ENCODE measurements at places on chromosomes 5 and 9. TPM values are rescaled to one million over a fixed set of nuclear protein-coding genes. Genes with fewer than 3 reads are reported as not detected.

Gene OR1L8
- total RNA-seq = not detected

Gene PRKACG
- total RNA-seq = not detected

Gene PTBP3
- 19.4 TPM for total RNA-seq

DNA sequence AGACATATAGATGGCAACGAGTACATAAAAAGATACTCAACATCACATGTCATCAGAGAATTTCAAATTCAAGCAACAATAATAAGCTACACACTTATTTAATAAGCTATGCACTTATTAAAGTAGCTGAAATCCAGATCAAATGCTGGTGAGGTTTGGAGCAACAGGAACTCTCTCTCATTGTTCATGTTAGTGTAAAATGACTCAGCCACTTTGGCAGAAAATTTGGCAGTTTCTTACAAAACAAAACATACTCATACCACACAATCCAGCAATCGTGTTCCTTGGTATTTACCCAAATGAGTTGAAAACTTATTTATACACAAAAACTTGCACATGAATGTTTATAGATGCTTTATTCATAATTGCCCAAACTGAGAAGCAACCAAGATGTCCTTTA is 131.5 kb upstream of the NFIL3 start:
- DNase-seq = no peak

DNA sequence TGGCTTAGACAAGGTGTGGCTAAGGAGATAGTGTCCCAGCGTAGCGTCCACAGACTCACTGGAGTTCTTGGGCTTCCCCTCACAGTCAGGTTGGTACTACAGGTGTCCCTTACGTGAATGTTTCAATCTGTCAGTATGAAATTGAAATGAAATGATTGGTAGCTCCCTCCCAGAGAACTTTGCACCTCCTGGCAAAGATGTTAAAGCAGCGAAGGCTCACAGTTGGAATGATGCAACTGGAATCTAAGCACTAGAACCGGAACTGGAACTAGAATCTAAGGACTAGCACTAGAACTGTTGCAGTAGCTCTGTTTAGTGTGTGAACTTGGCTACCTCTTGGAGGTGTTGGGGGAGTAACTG is 1.1 kb downstream of the SLC31A1 start:
- no peak for DNase-seq

GRCh38 chr9:88462191-88462590 is 72.8 kb upstream of the NXNL2 start:
- DNase-seq = no peak

GRCh38 chr9:36101916-36102741 is 34.4 kb upstream of the GLIPR2 start:
- no peak for DNase-seq

DNA sequence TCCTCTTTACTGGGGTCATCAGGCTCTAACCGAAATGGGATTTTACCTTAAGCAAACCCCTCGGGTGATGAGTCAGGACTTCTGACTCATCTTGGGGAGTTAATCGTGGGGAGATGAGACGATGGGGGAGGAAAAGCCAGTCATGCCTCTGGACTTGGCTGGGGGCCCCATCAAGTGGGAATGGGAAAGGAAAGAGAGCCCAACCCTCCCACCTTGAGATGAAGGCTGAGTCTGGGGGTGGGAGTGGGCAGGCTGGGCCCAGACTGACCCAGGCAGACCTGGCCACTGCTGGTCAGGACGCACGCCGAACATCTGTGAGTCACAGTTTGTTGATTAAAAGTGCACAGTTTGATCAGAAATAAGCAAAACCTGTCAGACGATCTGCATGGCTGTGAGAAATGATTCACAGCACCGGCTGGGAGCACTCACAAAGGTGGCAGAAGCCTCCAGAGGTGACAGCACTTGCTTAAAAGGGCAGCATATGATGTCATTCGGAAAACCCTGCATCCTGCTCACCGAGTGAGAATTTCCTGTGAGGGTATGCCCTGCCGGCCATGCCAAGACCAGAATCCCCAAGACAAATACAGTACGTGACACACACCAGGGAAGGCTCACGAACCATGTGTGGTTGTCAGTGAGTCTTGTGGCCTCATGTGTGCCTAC is 50.0 kb upstream of the SLC25A51 start:
- DNase-seq = no peak

- DNase-seq = no peak
These were observed 13.5 kb downstream of the CCNI2 start for GRCh38 chr5:132760601-132761317.

DNA sequence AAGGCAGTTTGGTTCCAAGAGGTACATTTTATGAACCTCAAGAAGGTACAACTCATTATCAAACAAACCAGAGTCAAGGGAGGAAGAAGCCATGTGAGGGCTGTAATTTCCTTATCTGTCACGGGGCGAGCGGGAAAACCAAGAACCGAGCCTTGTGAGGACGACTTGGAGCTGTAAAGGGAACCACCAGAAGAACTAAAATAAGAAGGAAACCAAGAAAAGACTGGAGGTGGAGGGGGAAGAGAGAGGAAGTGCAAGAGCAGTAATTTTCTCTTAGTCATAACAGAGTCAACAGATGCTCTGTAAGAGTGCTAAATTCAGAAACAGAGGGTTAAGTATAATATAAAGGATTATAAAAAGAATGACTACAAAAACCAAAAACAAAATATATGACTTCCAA is 127.1 kb downstream of the DIRAS2 start:
- no peak for DNase-seq

DNA sequence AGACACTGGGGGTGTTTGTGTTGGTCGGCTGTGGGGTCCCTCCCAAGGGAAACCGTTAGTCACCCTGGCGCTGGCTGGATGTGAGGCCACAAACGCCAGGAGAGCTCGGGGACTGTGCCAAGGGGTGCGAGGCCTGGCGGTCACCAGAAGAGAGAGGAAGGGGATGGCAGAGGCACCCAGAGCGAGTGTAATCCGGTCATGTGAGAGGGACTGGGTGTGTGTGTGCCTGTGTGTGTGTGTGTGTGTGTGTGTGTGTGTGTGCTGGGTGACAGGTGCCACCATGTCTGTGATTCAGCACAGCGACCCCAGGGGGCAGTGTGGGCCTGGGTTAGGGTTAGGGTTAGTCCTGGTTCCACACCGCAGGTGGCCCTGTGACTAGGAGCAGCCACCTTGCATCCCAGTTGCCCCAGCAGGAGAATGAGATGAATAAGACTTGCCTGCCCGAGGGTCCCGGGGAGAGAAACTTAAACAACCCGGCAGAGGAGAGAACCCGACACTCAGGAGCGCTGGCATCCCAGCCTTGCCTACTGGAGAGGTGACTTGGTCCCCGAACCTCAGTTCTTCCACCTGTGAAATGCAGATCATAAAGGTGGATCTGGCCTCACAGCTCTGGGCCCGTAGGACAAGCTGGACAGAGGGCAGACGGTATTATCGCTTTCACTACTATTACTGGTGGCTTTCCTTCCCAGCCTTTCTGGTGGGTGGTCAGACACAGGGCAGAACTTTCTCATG is 1.4 kb upstream of the ADAMTSL2 start:
- DNase-seq = peak; percentile 83
